ENCODE measurements at places on chromosomes 6 and 20.

- no peak for DNase-seq
Measured at GRCh38 chr6:81766482-81767069, 14.1 kb upstream of the TENT5A start.

- DNase-seq = no peak
Measured at GRCh38 chr6:28839443-28840120, 84.2 kb downstream of the TRIM27 start.

DNA sequence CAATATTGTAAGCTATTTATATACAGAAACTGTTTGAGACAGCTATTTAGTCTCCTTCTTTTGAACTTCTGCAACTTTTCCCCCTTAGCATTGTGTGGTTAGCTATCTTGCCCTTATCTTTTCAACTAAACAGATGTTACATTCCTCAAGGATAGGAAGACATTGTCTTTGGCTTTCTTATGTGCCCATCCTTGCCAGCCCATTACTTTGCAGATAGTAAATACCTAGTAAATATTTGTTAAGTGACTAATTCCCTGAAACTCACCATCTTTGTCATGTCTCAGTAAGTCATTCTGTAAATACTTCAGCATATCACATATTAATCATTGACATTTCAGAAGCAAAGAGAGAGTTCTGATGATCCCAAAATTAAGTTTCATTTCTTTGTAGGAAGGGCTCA is 69.1 kb upstream of the FLRT3 start:
- no peak for DNase-seq

DNA sequence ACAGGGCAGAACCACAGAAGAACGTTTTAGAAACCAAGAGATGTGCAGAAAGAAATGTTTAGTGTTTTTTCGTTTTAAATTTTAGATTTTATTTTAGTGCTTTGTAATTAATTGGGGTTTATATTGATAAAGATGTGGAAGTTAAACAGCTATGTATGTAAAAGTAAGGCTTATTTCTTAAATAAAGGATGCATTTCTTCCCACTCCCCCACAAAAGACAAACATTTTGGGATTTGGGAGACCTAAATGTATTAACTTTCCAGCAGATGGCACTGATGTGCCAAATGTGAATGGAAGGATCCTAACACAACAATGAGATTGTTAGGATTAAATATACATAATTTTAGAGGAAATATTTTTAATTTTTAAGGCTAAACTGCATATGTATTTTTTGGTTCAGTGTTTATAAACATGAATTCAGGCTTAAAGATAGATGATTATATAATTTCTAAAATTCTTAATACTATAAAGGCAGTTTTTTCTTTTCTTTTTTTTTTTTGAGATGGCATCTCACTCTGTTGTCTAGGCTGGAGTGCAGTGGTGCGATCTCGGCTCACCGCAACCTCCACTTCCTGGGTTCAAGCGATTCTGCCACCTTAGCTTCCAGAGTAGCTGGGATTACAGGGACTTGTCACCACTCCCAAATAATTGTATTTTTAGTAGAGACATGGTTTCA is 12.0 kb downstream of the PFDN4 start:
- DNase-seq = no peak

- no peak for DNase-seq
Measured at GRCh38 chr20:37837924-37838323, 65.0 kb upstream of the VSTM2L start.

- DNase-seq = no peak
Measured at GRCh38 chr6:128686084-128686483, 165.7 kb upstream of the PTPRK start.

GRCh38 chr20:46213946-46214823 is 94.1 kb downstream of the CDH22 start:
- no peak for DNase-seq

DNA sequence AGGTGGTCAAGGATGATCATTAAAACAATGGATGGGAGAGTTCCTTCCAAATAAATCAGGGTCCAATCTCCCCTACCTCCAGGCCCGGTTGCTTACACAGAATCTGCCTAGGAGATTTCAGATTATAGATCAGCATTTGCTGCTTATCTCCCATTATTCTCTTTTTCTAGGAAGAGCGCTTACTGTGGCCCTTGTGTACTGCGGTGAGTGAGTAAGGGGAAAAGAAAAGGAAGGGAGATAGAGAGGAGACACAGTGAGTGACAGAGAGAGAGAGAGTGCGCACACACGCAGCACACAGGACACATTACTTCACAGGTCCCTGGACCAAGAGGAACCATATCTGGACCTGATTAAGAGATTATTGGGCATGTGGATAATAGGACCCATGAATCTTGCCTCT is 6.2 kb downstream of the LATS1 start:
- DNase-seq = no peak

- no peak for DNase-seq
Measured at GRCh38 chr20:36677422-36677771, 31.4 kb upstream of the SLA2 start.

DNA sequence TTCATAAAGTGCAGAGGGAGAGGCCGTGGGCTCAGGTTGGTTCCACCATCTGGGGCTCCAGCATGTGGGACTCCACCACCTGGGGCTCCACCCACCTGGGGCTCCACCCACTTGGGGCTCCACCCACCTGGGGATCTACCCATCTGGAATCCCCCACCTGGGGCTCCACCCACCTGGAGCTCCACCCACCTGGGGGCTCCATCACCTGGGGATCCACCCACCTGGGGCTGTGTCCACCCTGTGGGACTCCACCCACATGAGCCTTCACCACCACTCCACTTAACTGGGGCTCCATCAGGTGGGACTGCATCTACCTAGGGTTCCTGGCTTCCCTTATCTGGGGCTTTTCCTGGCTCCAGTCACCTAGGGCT is 226.0 kb upstream of the CDYL start:
- no peak for DNase-seq

DNA sequence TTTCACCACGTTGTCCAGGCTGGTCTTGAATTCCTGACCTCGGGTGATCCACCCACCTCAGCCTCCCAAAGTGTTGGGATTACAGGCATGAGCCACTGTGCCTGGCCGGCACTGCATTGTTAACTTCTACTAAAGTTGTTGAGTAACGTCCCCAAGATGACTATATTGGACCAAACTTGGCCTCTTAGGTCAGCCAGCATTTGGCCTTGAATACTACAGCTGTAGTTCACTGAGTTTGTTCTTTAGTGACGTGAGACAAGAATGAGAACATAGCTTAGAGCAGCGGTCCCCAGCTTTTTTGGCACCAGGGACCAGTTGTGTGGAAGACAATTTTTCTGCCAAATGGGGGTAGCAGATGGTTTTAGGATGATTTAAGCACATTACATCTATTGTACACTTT is 237.1 kb downstream of the TBC1D7 start:
- DNase-seq = no peak

- DNase-seq = no peak
Measured at GRCh38 chr6:122735582-122735981, 43.9 kb upstream of the FABP7 start.

DNA sequence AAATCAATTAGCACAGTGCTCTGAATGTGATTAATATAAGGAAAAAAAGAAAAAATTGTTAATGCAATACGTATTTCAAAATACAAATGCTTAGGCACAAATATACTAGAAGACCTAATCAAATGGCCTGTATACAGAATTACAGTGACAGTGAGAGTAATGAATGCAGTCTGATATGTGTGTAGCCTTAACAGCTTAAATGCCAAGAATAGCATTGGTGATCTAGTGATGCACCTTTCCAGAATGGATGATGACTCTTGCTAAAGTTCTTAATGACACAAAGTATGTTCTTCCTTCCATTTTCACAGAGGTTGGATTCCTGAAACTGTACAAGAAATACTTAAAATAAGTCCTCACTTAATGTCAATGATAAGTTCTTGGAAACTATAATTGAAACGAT is 131.0 kb downstream of the CDKAL1 start:
- DNase-seq = no peak

DNA sequence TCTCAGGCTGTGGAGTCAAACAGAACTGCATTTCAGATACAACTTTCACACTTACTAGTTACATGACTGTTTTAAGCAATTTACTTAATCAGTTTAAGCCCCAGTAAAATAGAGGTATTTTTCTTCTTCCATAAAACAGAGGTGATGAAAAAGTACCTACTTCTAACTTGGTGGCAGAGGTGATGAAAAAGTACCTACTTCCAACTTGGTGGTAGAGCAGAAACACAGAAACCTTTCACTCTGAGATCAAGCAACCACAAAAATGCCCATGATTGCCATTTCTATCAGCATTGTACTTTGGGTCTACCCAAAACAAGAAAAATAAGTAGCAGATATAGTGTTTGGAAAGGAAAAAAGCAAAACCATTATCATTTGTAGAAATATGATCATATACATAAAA is 148.7 kb downstream of the OPRM1 start:
- no peak for DNase-seq

DNA sequence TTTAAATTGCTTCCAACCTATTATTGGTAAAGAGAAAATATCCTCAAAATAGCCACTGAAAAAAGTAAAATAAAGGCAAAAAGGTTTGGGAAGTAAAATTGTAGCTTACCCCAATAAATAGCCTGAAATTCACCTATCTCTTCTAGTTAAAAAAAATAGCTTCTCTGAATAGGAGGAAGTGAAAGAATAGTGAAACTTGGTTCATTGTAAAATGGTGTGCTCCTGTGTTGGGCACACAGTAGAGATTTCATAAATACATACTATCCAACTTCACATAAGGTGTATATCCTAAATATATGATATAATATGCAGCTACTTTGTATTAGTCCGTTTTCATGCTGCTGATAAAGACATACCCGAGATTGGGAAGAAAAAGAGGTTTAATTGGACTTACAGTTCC is 45.3 kb downstream of the CDK19 start:
- DNase-seq = no peak

- DNase-seq = no peak
Measured at GRCh38 chr6:10163203-10163962, 251.5 kb downstream of the TFAP2A start.

DNA sequence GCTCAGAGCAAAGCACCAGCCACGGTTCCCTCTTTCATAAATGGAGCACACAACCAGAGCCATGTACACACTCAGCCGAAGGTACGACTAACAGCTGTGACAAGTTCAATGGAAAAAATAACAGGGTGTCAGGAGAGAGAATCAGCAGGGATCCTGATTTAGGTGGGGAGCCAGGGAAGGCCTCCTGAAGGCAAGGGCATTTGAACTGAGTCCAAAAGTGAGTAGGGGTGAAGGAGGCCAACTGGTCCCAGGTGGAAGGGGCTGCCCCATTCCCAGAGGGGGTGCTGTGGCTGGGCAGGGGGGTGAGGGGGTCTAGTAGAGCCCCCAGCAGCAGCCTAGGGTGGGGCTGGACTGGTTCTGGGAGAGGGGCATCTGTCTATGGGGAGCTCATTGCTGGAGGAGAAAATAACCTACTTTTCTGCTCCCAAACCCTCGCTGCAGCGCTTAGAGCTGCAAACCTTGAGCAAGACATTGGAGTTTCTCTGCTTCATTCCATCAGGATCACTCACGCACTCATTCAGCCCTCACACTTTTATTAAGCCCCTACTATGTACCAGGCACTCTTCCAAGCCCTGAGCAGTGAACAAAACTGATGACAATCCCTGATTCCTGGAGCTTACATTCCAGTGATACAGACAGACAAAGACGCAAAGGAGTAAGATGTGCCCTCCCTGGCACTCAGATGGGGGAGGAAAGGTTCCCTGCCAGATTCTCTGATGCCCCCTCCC is 113.5 kb downstream of the TOX2 start:
- no peak for DNase-seq

- DNase-seq = no peak
Measured at GRCh38 chr20:341682-342081, 5.2 kb upstream of the NRSN2 start.

GRCh38 chr6:138795809-138796603 is at the start of gene ECT2L:
ECT2L (plus strand) TSS chr6:138796087; CDS start chr6:138813275, 17,188 bp downstream.
- no peak for DNase-seq

- DNase-seq = no peak
Measured at GRCh38 chr6:85764844-85765243, 122.2 kb upstream of the SYNCRIP start.
